ENCODE measurements at places on chromosomes 11 and 22.

DNA sequence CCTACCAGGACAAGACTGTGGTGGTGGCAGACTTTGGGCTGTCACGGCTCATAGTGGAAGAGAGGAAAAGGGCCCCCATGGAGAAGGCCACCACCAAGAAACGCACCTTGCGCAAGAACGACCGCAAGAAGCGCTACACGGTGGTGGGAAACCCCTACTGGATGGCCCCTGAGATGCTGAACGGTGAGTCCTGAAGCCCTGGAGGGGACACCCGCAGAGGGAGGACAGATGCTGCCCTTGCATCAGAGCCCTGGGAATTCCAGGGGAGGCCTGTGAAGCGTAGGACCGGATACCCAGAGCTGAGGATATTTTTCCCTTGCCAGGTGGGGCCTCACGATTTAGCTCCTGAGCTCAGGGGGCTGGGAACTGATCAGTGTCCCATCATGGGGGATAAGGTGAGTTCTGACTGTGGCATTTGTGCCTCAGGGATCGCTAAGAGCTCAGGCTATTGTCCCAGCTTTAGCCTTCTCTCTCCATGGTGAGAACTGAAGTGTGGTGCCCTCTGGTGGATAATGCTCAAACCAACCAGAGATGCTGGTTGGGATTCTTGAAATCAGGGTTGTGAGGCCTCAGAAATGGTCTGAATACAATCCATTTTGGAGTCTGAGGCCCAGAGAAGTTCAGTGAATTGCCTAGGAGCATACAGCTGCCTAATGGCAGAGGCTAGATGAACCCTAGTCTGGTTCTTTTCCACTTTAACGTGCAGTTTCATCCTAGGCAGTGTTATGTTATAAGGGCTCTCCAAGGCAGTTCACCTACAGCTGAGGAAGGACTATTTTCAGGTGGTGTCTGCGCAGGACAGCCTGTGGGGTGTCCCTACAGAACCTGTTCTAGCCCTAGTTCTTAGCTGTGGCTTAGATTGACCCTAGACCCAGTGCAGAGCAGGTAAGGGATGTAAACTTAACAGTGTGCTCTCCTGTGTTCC lies 19.5 kb downstream of the PIK3IP1 start:
- peaks cover 17% of the 10 kb centered on the region for H3K4me1 ChIP-seq
- no peak overlapping the region for H3K4me3 ChIP-seq
- H3K27me3 ChIP-seq = no peaks in the 10 kb centered on the region
- DNase-seq = no peak

DNA sequence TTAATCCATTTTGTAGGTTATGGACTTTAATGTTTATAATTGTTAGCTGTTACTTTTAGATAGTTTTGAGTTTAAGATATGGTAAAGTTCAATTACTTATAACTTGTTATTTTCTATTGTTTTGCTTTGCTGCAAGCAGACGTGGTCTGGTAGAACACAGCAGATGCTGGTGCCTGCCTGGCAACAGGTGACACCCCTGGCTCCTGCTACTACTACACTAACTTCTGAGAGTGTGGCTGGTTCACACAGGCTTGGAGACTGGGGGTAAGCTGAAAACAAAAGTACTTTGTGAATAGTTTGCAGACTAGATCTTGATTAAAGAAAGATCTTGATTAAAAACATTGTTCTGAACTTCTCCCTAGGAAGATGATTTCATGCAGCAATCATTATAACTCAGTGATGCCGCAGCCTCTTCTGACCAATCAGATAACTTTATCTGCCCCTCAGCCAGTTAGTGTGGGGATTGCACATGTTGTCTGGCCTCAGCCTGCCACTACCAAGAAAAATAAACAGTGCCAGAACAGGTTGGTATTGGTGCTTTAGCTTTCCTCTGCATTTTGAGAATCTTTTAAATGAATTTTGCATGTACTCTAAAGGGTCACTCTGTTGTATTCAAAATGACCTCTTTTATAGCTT lies 90.4 kb downstream of the HIPK3 start:
- no peak overlapping the region for H3K4me3 ChIP-seq
- H3K27ac ChIP-seq = no peak overlapping the region
- peaks cover 13% of the 10 kb centered on the region for H3K36me3 ChIP-seq
- H3K27me3 ChIP-seq = no peaks in the 10 kb centered on the region

DNA sequence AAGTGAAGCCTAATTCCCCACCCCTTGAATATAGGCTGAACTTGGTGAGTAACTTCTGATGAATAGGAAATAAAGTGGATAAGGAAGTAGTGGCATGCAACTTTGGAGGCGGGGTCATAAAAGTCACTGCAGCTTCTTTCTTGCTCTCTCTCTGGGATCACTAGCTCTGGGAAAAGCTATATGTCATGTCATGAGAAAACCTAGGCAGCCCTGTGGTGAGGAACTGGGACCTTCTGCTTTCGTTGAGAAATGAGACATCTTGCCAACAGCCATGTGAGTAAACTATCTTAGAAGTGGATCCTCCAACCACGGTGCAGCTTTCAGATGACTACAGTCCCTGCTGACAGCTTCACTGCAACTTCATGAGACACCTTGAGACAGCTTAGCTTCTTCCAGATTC lies 15.7 kb downstream of the ZNF214 start:
- H3K36me3 ChIP-seq = peaks cover 24% of the 10 kb centered on the region
- H3K27ac ChIP-seq = no peak overlapping the region
- no peak for DNase-seq

DNA sequence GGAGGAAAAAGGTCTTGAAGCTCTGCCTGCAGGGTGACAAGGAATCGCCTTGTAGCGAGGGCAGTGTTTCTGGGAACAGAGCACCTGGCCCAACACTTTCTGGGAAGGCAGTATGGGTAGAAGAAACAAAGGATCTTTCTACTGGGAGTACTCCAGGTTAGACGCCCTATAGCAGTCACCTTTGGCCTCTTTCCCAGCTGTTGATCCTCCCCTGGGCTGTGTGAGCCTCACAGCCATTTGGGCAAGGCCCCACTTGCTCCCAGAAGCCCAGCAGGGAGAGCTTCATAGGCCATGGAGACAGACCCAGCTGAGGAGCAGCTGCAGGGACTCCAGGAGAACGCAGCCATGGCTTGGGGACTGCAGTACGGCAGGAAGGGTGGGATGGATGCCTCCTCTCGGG lies 1.2 kb downstream of the SLCO2B1 start:
- H3K27me3 ChIP-seq = peaks cover 3% of the 10 kb centered on the region
- DNase-seq = no peak
- peak overlapping the region; percentile 42 for H3K4me3 ChIP-seq
- peak overlapping the region; percentile 68 for H3K27ac ChIP-seq
- H3K4me1 ChIP-seq = peaks cover 3% of the 10 kb centered on the region

- H3K36me3 ChIP-seq = no peaks in the 10 kb centered on the region
- no peak overlapping the region for H3K4me3 ChIP-seq
- H3K27ac ChIP-seq = no peak overlapping the region
- no peak for DNase-seq
- no peaks in the 10 kb centered on the region for H3K27me3 ChIP-seq
These were observed 10.8 kb downstream of the ALDH3B2 start for GRCh38 chr11:67663532-67664212.

DNA sequence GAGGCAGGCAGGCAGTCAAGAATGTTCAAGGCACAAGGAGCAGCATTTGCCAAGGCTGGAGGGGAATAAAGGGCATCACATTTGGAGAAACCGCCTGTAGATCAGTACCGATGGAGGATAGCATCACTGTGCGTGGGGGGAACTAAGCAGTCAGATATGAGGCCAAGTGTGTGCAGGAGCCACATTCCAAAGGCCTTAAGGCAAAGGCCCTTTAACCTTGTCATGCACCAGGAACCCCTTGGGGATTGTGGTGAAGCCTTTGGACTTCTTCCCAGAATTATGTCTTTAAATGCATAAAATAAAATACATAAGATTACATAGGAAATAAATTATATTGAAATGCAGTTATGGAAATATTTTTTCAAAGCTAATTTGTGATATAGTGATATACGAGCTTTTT lies 532.1 kb downstream of the BUD13 start:
- H3K4me3 ChIP-seq = no peak overlapping the region
- H3K27me3 ChIP-seq = peaks cover 27% of the 10 kb centered on the region
- no peak overlapping the region for H3K27ac ChIP-seq
- H3K4me1 ChIP-seq = peaks cover 9% of the 10 kb centered on the region

DNA sequence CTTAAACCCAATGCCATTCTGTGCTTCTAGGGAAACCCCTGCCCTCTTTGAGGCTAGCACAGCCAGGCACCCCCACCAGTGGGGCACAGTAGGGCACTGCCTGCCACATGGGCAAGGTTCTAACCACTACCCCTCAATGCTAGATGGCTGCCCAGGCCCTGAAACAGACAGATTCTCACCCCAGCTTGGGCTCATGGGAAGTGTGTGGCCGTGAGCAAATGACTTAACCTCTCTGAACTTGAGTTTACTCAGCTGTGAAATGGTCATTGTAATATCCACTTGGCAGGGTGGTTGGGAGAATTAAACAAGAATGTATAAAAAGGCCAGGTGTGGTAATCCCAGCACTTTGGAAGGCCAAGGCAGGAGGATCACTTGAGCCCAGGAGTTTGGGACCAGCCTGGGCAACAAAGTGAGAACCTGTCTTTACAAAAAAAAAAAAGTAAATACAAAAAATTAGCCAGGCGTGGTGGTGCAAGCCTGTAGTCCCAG lies 22.4 kb downstream of the C22orf23 start:
- H3K27me3 ChIP-seq = no peaks in the 10 kb centered on the region
- H3K4me1 ChIP-seq = peaks cover 18% of the 10 kb centered on the region
- H3K27ac ChIP-seq = peak overlapping the region; percentile 26
- no peak for DNase-seq

DNA sequence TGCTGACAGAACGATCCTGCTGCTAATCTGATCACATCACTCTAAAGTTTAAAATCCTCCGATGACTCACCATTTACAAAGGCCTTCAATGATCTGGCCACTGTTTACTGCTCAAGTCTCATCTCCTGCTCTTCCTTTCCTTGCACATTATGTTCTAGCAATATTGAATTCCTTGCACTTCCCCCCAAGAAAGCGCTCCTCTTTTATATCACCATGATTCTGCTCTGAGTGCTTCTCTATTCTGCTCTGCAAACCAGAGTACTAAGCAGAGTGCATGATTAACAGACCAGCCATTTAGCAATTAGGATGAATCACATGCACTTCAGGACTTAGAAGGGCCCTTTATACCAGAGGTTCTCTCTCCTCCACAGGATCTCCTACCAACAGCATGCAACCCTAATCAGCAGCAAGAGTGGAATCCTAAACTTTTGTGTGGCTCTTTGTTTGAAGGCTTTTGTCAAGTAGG lies 1122.8 kb upstream of the CCDC90B start:
- H3K27ac ChIP-seq = no peak overlapping the region
- H3K4me3 ChIP-seq = no peak overlapping the region
- no peak for DNase-seq
- no peaks in the 10 kb centered on the region for H3K27me3 ChIP-seq
- H3K4me1 ChIP-seq = no peaks in the 10 kb centered on the region
